Calu3 (cell line): ENCODE measurements at places on chromosomes 2 and 18. TPM values are rescaled to one million over a fixed set of nuclear protein-coding genes. Genes with fewer than 3 reads are reported as not detected.

DNA sequence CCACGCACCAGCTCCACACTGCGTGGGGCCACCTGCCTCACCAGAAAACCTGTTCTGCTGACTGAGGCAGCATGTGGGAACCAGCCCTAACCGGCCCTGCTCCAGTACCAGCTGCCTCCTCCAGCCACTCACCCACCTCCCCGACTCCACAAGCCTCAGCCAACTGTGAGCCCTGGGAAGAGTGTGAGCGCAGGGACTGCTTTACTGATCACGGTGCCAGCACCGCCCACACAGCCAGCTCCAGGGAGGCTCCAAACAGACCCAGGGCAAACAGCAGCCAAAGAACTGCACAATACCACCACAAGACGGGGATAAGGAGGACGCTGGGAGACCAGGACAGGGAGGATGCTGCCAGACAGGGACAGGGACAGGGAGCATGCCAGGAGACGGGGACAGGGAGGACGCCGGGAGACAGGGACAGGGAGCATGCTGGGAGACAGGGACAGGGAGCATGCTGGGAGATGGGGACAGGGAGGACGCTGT, 28.4 kb downstream of the EIPR1 start:
- no peaks in the 10 kb centered on the region for H3K27me3 ChIP-seq
- no peak overlapping the region for H3K4me3 ChIP-seq
- peaks cover 11% of the 10 kb centered on the region for H3K36me3 ChIP-seq
- H3K27ac ChIP-seq: no peak overlapping the region
- no peaks in the 10 kb centered on the region for H3K4me1 ChIP-seq
- DNase-seq: no peak

SP5 gene
- total RNA-seq: 0.73 TPM in 2 replicates

- no peaks in the 10 kb centered on the region for H3K27me3 ChIP-seq
- H3K36me3 ChIP-seq: peaks cover 5% of the 10 kb centered on the region
- no peaks in the 10 kb centered on the region for H3K4me1 ChIP-seq
- H3K27ac ChIP-seq: no peak overlapping the region
- no peak for DNase-seq
These were observed 467.0 kb upstream of the RAB12 start for GRCh38 chr18:8142131-8142711.

SP140 gene
- 10.9 and 13.0 TPM in 2 replicates for total RNA-seq

FOXI3 gene
- total RNA-seq: not detected in 2 replicates

DNA sequence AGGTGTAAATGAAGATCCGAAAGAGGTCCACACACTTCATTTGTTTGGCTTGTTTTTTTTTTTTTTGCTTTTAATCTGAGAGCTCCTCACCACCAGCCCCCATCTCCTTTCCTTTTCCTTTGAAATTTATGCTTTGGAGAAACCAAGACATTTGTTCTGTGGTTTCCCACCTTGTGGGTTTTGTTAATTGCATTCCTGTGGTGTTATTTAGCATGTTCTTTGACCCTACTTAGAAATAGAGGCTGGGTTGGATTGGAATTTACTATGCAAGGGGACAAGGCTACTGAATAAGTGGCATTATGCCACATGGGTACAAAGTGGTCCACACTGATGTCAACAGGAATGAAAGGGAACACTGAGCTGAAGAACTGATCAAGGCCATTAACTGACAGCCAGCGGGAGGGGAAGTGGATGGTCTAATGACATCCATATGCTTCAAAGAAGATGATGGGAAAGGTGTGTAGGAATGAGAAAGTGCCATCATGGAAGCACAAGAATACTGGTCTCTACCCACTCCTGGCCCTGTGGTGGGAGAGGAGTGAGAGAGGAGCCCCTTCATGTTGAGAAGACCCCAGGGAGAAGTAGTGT, 8.9 kb downstream of the CCL20 start:
- no peak for DNase-seq
- H3K27ac ChIP-seq: peak overlapping the region; percentile 39
- H3K4me3 ChIP-seq: no peak overlapping the region
- peaks cover 65% of the 10 kb centered on the region for H3K4me1 ChIP-seq
- H3K36me3 ChIP-seq: peaks cover 29% of the 10 kb centered on the region
- H3K27me3 ChIP-seq: peaks cover 28% of the 10 kb centered on the region

DNA sequence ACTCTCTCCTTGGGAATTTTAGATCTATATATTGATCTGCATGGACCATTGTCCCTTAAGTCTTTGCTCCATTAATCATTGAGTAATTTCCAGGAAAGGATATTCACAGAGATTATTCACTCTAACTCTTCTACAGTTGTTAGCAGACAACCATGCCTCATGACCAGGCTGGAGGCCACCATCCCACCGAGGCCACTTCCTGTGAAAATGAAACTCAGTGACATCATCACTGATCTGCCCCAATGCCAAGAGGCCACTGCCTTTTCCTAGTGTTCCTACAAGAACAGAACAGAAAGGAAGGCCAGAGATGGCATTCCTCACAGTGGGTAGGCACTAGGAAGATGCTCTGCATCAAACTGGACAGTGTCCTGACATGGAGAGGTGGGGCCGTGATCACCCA, 161.3 kb downstream of the DTNA start:
- H3K4me3 ChIP-seq: no peak overlapping the region
- no peaks in the 10 kb centered on the region for H3K4me1 ChIP-seq
- H3K27me3 ChIP-seq: no peaks in the 10 kb centered on the region
- H3K27ac ChIP-seq: no peak overlapping the region

- H3K27ac ChIP-seq: no peak overlapping the region
- no peaks in the 10 kb centered on the region for H3K4me1 ChIP-seq
- no peak overlapping the region for H3K4me3 ChIP-seq
- H3K36me3 ChIP-seq: no peaks in the 10 kb centered on the region
These were observed 39.5 kb downstream of the ORC4 start for GRCh38 chr2:147980940-147981528.

DNA sequence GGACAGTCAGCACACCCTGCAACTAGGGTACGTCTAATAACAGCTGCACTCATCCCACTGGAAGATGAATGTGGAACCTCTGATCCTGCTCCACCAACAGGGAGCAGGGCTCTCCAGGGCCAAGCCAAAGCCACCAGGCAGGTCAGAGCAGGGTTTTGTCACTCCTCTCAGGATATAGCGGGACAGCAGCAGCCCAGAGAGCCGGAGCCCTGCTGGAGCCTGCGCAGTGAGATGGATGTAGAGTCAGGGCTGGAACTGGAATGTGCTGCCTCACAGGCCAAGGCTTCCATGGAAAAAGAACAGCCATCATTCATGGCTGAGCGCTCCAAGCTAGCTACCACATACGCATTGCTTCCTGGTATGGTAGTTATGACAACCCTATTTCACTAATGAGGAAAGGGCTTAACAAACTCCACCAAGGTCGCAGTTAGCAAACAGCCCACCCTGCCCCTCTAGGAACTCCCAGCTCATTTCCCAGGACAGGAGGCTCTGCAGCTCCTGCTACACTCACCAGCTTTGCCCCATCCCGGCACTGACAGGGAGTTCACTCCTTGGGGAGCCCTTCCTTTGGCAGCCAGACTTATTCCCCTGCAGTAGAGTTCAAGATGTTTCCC, 85.2 kb downstream of the HS1BP3 start:
- peaks cover 32% of the 10 kb centered on the region for H3K4me1 ChIP-seq
- H3K27ac ChIP-seq: no peak overlapping the region
- H3K36me3 ChIP-seq: no peaks in the 10 kb centered on the region
- no peak overlapping the region for H3K4me3 ChIP-seq
- no peak for DNase-seq

DNA sequence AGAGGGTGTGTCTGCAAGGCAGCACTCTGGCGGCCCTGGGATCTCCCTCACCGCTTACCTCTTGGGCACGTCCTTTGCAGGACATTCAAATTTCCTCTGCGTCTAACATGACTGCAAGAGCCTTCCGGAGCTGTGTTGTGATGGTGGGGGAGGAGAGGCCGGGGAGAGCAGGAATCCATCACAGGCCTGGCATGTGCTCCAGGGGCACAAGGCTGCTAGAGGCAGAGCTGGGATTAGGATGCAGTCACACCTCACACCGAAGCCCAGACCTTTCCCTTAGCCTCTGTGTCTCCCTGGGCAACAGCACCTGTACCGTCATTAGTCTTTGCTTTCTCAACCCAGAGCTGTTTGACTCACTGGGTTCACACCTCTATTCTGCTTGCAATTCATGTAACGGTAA, 111.3 kb downstream of the CMPK2 start:
- no peaks in the 10 kb centered on the region for H3K4me1 ChIP-seq
- no peaks in the 10 kb centered on the region for H3K36me3 ChIP-seq

GRCh38 chr2:71494091-71494490, 40.7 kb downstream of the DYSF start:
- no peaks in the 10 kb centered on the region for H3K27me3 ChIP-seq
- no peak overlapping the region for H3K4me3 ChIP-seq
- no peak for DNase-seq
- peaks cover 5% of the 10 kb centered on the region for H3K36me3 ChIP-seq
- no peak overlapping the region for H3K27ac ChIP-seq

DNA sequence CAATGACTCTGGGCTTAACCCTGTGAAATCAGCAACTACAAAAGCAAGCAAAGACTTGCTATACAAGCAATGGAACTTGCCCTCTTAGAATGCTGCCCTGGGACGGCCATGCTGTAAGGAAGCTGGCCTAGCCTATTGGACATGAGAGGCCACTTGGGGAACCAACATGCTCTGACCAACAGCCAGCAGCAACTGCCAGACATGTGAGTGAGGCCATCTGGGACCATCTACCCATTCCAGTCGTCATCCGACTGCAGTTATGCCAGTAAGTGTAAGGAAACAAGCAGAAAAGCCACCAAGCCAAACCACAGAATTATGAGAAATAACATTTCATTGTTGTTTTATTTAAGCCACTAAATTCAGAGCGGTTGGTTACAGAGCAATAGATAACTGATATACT, 40.9 kb downstream of the CLASP1 start:
- H3K4me1 ChIP-seq: no peaks in the 10 kb centered on the region
- H3K4me3 ChIP-seq: no peak overlapping the region
- H3K27ac ChIP-seq: no peak overlapping the region
- DNase-seq: no peak
- H3K36me3 ChIP-seq: peaks cover 9% of the 10 kb centered on the region

GRCh38 chr2:149901231-149901859, 313.8 kb upstream of the MMADHC start:
- no peaks in the 10 kb centered on the region for H3K4me1 ChIP-seq
- H3K27me3 ChIP-seq: no peaks in the 10 kb centered on the region
- H3K4me3 ChIP-seq: no peak overlapping the region
- H3K36me3 ChIP-seq: no peaks in the 10 kb centered on the region
- no peak overlapping the region for H3K27ac ChIP-seq
- DNase-seq: no peak

DNA sequence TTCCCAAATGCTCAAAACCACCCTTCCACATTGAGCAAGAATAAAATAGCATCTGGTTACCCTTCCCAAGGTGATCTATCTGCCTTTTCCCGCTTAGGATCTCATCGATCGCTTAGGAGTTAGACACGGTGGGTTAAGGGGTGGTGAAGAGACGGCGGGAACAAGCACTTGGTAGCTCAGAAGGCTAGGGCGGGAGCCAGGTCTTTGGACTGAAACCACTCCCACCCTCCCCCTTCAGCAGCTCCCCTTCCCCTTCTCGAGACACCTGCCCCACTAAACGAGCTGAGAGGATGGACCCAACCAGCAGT, 513 bp downstream of the THOC1 start:
- DNase-seq: no peak
- peaks cover 31% of the 10 kb centered on the region for H3K36me3 ChIP-seq
- H3K4me3 ChIP-seq: peak overlapping the region; percentile 99
- H3K27me3 ChIP-seq: no peaks in the 10 kb centered on the region
- H3K4me1 ChIP-seq: peaks cover 8% of the 10 kb centered on the region
- peak overlapping the region; percentile 98 for H3K27ac ChIP-seq

DNA sequence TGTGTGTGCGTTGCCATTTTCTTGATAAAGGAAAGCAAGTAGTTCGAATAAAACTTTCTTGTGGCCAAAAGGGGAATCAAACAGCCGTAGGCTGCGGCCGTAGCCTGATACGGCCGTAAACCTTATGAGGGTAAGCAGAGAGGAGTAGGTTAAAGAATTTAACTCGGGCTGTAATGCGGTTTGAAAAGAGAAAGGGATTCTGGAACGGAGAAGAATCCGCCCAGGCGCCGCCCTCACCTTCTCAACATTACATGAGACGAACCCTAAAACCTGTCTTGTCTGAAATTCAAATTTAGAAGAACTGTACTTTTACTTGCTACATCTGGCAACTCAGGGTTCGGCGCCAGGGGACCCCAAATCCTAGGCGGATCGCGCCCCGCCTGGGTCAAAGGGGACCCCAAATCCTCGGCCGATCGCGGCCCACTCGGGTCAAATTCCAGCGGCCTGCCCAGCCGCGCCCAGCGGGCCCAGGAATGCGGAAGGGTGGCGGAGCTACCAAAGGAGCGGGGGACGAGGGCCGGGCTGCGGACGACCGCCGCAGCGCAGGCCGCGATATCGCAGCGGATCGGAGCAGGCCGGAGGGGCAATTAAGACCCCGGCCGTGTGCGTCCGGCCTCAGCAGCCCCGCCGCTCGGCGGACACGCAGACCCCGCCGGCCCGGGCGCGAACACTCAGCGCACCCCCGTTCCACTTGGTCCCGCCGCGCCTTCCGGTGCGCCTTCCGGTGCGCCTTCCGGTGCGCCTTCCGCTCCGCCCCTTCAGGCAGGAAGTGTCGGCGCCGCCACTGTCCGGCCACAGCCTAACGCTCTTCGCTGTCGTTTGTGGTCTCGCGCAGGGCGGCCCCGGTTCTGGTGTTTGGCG, at the start of gene MYL12B:
Gene MYL12B, plus strand, starts transcription at position 761 of the 861 bp plus-strand sequence. CDS start 10,766 bp downstream, outside the sequence.
- peak; percentile 89 for DNase-seq
- H3K27ac ChIP-seq: peak within 1 kb of the TSS; percentile 96
- no peaks in the 10 kb centered on the region for H3K27me3 ChIP-seq
- H3K4me1 ChIP-seq: peaks cover 60% of the 10 kb centered on the region

DNA sequence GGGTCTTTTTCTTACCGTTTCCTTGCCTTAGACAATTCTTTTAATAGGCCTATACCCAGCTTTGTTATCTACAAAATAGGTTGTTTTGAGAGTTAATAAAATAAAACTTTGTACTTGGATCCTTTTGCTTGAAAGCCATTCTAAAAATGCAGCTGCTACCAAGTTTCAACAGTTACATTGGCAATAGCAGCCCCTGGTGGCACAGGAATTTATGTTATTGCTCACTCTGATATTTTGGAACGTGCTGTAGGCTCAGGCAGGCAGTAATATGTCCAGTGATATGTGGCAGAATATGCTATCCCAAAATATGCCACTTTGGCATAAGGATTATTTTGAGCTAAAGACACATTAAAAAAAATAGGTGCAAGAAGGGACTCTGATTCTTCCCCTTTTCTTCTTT, 6.7 kb upstream of the COMMD1 start:
- peak; percentile 24 for DNase-seq
- no peak overlapping the region for H3K4me3 ChIP-seq
- H3K4me1 ChIP-seq: no peaks in the 10 kb centered on the region
- H3K27me3 ChIP-seq: no peaks in the 10 kb centered on the region

KIAA2012 gene
- total RNA-seq: 0.17 TPM in 1 of 2 replicates, not detected in the other

DES gene
- not detected in 2 replicates for total RNA-seq

TMEM178A gene
- total RNA-seq: 0.50 and 2.1 TPM in 2 replicates

MRPS5 gene
- total RNA-seq: 67.9 and 71.5 TPM in 2 replicates

DSC2 gene
- total RNA-seq: 31.5 and 42.4 TPM in 2 replicates

GRCh38 chr2:62768615-62769014, 63.1 kb downstream of the EHBP1 start:
- no peak overlapping the region for H3K4me3 ChIP-seq
- H3K27me3 ChIP-seq: no peaks in the 10 kb centered on the region
- no peak for DNase-seq
- peak overlapping the region; percentile 12 for H3K27ac ChIP-seq
- H3K36me3 ChIP-seq: peaks cover 16% of the 10 kb centered on the region

GRCh38 chr2:119486886-119487285, 37.4 kb downstream of the SCTR start:
- peak overlapping the region; percentile 3 for H3K4me3 ChIP-seq
- peaks cover 83% of the 10 kb centered on the region for H3K4me1 ChIP-seq
- peaks cover 20% of the 10 kb centered on the region for H3K36me3 ChIP-seq
- no peaks in the 10 kb centered on the region for H3K27me3 ChIP-seq
- peak overlapping the region; percentile 58 for H3K27ac ChIP-seq
- no peak for DNase-seq

CRIM1 gene
- total RNA-seq: 48.0 and 57.6 TPM in 2 replicates

- no peak overlapping the region for H3K27ac ChIP-seq
- H3K4me1 ChIP-seq: no peaks in the 10 kb centered on the region
- no peak for DNase-seq
- H3K36me3 ChIP-seq: no peaks in the 10 kb centered on the region
These were observed 34.1 kb downstream of the GLI2 start for GRCh38 chr2:120769787-120770120.
